CD8-positive, alpha-beta memory T cell (primary cell): ENCODE measurements at places on chromosomes 16 and 17. TPM values are rescaled to one million over a fixed set of nuclear protein-coding genes. Genes with fewer than 3 reads are reported as not detected.

DNA sequence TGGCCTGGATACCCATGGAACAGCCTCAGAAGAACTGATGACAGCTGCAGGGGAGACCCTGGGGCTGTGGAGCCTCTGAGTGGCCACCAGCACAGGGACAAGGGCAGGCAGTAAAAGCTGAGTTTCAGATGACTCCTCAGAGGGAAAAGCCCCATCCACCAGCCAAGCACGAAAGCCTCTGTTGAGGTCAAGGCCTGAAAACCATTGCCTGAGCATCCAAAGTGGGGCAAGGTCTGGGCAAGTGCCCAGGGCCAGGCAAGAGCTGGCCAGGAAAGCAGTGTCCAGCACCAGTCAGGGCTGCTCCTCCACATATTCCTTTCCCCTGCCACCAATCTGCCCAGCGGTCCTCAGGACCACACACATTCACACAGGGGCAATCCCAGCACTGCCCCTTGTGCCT, 16.4 kb downstream of the ATP6V0D1 start:
- no peaks in the 10 kb centered on the region for H3K27me3 ChIP-seq
- H3K36me3 ChIP-seq, result no peaks in the 10 kb centered on the region
- peaks cover 18% of the 10 kb centered on the region for H3K4me1 ChIP-seq
- H3K4me3 ChIP-seq, result no peak overlapping the region
- DNase-seq, result no peak
- no peak overlapping the region for H3K27ac ChIP-seq

DNA sequence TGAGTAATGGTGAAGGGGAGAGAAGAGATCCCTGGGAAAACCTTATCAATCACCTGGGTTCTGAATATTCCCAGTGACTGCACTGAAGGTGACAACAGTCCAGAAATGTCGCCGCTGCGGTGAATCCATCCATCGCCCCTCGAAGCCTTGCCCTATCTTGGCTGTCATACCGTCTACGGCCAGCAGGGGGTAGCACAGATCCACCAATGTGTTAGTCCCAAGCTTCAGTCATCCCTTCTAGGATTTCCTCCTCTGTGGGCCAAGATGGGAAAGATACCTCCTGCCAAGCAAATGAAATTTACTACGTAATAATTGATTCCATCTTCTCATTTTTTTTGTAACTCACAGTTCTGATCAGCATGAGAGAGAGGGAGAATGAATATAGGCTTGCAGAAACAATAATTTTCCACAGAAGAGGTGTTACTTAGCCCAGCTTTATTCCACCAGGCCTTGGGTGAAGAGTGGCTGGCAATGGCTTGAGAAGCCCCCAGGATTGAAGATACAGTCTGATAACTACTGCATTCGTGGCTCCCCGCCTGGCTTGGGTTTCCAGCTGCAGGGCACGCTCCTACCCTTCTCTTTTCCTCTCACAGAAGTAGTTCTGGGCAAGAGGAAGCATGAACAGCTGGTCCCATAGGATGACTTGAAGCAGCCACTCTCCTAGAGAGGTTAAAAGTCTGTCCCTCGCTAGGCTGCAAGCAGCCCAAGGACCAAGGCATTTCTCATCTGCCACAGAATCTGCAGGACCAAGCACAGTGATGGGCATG, 2.6 kb upstream of the FMNL1 start:
- no peak overlapping the region for H3K27ac ChIP-seq
- peak overlapping the region; percentile 24 for H3K4me3 ChIP-seq
- peaks cover 11% of the 10 kb centered on the region for H3K36me3 ChIP-seq
- H3K4me1 ChIP-seq, result peaks cover 24% of the 10 kb centered on the region
- no peaks in the 10 kb centered on the region for H3K27me3 ChIP-seq
- peak; percentile 85 for DNase-seq

DNA sequence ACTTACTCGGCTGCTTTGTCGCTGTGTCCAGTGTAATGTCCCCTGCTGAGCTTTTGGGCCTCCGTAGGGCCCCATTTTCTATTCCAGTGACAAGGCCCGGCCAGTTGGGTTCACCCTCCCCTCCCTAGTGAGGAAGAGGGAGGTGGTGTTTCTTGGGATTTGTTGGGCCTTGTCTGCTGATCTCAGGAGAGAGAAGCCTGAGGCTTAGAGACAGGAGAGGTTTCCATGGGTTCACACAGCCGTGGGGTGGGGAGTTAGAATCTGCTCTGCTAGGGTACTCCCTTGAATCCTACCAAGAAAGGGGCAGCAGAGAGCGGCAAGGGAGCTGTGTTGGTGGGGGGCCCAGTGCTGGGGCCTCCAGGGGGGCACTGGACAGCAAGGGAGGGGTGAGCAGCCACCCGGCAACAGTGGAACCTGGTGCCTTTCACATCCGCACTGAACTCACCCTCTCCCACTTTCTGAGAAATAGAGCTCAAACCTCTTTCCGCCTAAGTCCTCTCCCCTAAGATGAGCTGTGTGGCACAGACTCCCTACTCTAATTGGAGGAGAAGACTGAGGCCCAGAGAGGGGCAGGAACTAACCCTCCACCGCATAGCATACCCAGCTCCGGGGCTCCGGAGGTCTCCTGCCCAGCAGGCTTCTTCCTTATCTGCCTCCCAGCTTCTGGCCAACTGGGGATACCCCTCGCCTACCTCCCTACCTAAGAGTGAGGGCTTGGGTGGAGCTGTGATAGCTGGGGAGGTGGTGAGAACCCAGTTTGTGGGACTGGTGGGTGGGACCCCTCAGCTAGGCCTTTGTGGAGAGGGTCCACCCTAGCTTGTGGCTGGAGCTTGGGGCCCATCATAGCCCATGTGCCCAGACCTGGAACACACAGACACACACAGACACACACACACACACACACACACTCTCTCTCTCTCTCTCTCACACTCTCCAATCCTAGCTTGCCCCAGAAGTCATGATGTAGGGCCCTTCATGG, 6.8 kb downstream of the TBKBP1 start:
- H3K4me1 ChIP-seq, result peaks cover 68% of the 10 kb centered on the region
- no peaks in the 10 kb centered on the region for H3K36me3 ChIP-seq
- peak overlapping the region; percentile 35 for H3K27ac ChIP-seq
- no peaks in the 10 kb centered on the region for H3K27me3 ChIP-seq

DNA sequence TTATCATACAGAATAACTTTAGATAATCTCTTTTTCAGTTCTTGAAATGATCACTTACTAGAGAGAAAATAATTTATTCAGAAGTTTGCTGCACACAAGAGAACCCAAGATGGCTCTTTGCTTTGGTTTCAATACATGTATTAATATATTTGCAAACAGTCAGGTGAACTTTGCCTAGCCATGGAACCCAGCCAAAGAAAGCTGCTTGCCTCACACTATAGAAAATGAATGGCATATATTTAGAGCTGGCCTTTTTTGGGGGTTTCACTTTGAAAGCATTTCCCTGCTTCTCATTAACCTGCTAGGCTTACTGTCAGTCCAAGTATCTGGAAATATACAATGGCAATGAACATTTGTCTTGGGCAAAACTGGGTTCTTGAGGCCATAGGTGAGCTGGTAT, 75.3 kb downstream of the MRTFB start:
- no peak overlapping the region for H3K4me3 ChIP-seq
- no peaks in the 10 kb centered on the region for H3K36me3 ChIP-seq
- H3K4me1 ChIP-seq, result no peaks in the 10 kb centered on the region
- no peaks in the 10 kb centered on the region for H3K27me3 ChIP-seq
- H3K27ac ChIP-seq, result no peak overlapping the region

- H3K27ac ChIP-seq, result peak overlapping the region; percentile 100
- peak; percentile 95 for DNase-seq
- H3K4me1 ChIP-seq, result peaks cover 55% of the 10 kb centered on the region
- H3K4me3 ChIP-seq, result peak overlapping the region; percentile 60
Measured at GRCh38 chr17:8151120-8151640, 1.0 kb downstream of the PER1 start.

PIRT gene
- not detected for total RNA-seq

DNA sequence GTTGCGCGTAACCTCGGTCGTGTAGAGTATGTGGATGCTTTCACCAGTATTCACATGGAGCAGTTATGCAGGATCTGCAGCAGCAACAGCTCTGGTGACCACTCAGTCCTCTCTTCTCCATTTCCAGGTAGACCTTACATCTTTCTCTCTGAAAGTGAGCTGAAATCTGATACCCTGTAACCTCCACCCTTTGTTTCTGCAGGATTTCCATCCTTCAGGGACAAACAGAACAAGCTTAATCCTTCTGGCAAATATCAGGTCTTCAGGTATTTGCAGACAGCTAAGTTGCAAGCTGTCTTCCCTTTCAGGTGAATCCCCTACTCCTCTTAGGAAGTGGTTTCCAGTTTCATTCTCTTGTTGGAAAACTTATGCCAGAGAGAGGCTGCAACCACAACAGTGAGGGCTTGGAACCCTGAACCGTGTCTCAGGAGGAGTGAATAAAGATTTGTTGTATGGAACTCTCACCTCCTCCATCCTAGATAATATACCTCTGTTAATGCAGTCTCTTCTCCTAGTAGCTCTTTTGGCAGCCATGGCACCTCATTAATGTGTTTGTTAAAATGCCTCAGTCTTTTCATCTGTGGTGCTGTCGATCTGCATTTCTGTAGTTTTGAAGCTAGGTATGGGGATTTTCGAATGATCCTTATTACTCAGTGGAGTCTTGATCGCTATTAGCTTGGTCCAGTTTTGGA, 172.5 kb downstream of the PRKCA start:
- H3K4me3 ChIP-seq, result no peak overlapping the region
- no peak for DNase-seq
- H3K27ac ChIP-seq, result no peak overlapping the region

LRRC75A gene
- total RNA-seq, result 2.6 TPM

DNA sequence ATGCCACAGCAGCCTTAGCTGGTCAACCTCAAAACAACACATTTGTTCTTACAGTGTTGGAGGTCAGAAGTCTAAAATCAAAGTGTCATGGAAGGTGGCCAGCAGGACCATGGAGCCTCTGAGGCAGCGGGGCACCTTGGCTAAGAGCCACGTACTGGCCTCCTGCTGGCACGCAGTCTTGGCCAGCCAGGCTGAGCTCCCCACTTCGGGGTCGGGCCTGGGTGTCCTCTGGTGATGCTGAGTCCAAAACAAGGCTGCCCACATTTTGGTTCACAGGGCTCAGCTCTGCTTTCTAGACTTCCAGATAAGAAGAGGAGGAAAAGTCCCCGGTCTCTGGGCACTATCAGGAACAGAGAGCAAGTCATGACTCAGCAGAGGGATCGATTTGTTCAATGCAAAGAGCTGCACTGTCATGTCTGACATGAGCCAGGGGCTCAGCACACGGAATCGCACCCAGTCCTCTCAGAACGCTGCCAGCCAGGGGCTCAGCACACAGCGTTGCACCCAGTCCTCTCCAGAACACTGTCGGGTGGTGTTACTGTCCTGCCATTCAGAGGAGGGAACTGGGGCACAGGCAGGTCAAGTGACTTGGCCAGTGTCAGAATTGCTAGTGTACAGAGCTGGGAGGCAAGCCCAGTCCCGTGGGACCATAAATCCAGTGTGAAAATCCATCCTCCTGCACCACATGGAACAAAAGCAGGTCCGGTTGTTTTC, 2.5 kb downstream of the LGALS9 start:
- no peak overlapping the region for H3K27ac ChIP-seq
- H3K4me1 ChIP-seq, result peaks cover 24% of the 10 kb centered on the region
- H3K36me3 ChIP-seq, result no peaks in the 10 kb centered on the region
- DNase-seq, result no peak
- no peak overlapping the region for H3K4me3 ChIP-seq

DNA sequence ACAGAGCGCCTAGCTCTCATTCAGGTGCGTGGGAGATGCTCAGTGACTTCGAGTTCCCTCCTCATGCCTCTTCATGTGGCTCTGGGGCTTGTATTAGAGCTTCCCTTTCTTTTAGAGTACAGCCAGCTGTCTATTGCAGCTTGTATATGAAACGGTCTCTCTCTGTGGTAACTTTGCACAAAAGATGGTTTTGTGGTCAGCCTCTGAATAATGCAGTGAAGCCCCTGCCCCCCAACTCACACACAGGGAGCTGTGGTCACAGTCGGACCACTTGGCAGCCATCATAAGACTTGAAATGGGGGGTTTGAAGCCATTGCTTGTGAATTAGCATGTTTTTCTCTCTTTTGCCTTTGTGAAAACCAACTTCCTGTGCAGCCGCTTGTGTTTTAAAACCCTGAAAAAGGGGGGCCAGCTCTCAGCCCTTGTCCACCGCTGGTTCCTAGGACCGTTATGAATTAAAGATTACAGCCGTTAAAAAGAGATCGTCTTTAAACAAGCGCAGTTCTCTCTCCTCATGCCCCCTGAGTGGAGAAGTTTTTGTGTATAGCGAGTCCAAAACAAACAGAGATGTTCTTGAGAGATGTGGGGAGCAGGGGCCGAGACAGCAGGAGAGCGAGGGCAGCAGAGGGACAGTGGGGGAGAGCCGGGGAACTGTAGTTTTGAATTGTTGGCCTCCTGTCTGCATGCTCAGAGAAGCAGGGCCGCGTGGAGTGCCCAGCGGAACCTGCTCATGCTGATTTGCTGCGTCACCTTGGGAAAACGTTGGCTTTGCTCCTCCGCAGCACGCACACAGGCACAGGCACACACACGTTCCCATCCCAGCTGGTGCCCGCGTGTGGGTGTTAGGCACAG, 199.0 kb downstream of the MSI2 start:
- H3K4me1 ChIP-seq, result peaks cover 56% of the 10 kb centered on the region
- H3K27me3 ChIP-seq, result no peaks in the 10 kb centered on the region
- H3K36me3 ChIP-seq, result no peaks in the 10 kb centered on the region
- peak overlapping the region; percentile 35 for H3K4me3 ChIP-seq
- no peak overlapping the region for H3K27ac ChIP-seq
- DNase-seq, result peak; percentile 42

DNA sequence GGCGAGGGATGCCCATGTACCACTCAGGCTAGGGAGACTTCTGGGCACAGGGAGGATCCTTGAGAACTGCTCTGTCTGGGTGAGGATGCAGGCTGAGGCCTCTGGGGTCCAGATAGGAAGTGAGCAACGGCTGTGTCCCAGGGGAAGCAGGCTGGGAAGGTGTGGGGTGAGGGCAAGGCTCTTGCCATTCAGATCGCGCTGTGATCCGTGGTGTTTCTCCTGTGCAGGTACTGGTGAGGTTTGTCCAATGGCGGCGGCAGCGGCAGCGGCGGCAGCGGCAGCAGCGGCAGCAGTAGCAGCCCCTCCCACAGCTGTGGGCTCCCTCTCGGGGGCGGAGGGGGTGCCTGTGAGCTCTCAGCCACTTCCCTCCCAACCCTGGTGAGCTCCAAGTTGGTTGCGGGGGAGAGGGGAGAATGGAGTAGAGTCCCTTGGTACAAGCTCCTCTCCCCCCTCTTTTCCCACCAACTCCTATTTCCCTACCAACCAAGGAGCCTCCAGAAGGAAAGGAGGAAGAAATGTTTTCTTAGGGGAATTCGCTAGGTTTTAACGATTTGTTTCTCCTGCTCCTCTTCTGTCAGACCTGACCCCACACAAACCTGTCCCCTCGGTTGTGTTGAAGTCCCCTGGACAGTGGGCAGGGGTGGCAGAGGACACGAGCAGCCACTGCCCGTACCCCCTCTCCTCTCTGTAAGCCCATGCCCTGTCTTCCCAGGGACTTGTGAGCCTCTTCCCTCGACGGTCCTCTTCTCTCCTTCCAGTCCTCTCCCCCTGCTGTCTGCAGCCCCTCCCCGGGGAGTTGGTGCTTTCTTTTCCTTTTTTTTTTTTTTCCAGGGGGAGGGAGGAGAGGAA, 1.9 kb upstream of the PRRT2 start:
- peak overlapping the region; percentile 71 for H3K4me3 ChIP-seq
- H3K27me3 ChIP-seq, result no peaks in the 10 kb centered on the region
- H3K27ac ChIP-seq, result peak overlapping the region; percentile 79
- DNase-seq, result peak; percentile 68
- peaks cover 5% of the 10 kb centered on the region for H3K36me3 ChIP-seq
- peaks cover 45% of the 10 kb centered on the region for H3K4me1 ChIP-seq

PLK1 gene
- 48.3 TPM for total RNA-seq
